NCI-H524 treated with DMSO at 0.1 percent for 48 hours (cell line): ENCODE measurements at places on chromosomes 1 and 21.

GRCh38 chr1:12405325-12406210 is 175.7 kb downstream of the VPS13D start:
- DNase-seq: no peak

GRCh38 chr1:219075121-219075879 is 98.4 kb upstream of the LYPLAL1 start:
- DNase-seq: no peak

- no peak for DNase-seq
These were observed 80.6 kb upstream of the RAVER2 start for GRCh38 chr1:64664299-64664698.

- no peak for DNase-seq
These were observed 71.0 kb downstream of the SH3GLB1 start for GRCh38 chr1:86775395-86775794.

- DNase-seq: no peak
These were observed 10.1 kb upstream of the ZBTB8B start for GRCh38 chr1:32454726-32455125.

DNA sequence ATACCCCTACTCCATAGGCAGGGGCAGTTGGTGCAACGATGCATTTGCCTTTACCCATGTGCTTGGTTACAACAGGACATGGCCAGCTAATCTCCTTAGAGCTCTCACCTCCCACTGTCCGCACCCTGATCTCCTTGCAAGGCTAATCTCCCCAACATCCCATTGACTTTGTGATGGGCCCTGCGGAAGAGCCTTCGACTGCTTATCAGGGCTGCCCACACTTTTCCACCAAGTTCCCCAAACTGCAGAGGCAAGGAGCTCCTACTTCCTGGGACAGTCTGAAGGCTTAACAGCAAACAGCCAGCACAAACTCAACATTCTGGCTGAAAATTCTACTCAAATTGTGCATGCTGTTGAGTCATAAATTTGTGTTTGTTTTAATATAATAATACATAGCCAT is 36.0 kb downstream of the C1orf94 start:
- no peak for DNase-seq

DNA sequence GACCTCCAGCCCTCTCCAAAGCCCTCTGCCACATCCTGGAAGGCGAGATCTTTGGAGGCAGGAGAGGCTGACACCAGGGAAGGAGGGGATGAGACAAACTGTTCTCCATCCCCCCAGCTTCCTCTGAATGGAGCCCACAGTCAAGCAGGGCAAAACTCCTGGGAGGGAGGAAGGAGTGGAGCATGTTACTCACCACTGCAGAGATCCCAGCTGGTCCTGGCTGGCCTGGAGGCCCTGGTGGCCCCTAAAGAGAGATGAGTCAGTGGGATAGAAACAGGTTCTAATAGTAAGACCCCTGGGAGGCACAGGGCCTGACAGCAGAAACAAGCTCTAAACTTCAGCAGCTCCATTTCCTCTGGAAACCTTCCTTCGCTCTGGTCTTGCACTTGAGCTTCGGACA is 14.0 kb upstream of the PEF1 start:
- DNase-seq: no peak

- DNase-seq: no peak
These were observed 4.6 kb downstream of the IPO13 start for GRCh38 chr1:43951021-43951985.

- DNase-seq: no peak
These were observed 335.3 kb downstream of the BRINP2 start for GRCh38 chr1:177505905-177506590.

- DNase-seq: no peak
These were observed 5.1 kb upstream of the OLFML2B start for GRCh38 chr1:162028726-162029125.

DNA sequence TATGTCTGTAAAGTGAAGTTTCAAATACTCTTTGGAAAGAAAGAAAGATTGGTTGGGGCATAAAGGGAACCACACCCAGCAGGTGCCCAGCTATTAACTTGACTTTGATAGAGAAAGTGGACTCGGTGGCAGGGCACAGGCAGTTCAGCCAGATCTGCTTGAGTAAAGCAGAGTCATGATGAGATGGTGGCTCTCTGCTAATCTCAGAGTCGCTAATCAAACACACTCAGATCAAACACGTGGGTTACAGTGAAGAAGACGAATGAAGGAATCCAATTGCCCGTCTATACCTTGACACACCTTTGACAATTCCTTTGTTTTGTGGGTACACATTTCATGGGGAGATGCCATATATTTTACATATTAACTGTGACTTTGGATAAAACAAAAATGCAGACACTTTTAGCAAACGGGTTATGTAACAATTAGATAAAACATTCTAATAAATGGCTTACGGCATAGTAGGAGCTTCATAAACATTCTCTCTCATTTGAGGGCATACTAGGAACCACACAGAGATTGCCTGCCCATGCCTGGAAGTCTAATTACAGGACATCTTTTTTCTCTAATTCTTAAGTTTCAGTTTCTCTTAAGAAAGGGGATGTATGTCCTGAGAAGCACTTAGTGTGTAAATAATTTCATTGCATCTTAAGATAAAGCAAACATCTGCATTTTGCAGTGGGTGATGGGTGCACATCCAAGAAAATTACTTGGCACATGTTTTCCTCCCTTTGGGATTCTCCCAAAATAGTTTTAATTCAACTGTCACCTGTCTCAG is 7.2 kb downstream of the CBR1 start:
- no peak for DNase-seq

DNA sequence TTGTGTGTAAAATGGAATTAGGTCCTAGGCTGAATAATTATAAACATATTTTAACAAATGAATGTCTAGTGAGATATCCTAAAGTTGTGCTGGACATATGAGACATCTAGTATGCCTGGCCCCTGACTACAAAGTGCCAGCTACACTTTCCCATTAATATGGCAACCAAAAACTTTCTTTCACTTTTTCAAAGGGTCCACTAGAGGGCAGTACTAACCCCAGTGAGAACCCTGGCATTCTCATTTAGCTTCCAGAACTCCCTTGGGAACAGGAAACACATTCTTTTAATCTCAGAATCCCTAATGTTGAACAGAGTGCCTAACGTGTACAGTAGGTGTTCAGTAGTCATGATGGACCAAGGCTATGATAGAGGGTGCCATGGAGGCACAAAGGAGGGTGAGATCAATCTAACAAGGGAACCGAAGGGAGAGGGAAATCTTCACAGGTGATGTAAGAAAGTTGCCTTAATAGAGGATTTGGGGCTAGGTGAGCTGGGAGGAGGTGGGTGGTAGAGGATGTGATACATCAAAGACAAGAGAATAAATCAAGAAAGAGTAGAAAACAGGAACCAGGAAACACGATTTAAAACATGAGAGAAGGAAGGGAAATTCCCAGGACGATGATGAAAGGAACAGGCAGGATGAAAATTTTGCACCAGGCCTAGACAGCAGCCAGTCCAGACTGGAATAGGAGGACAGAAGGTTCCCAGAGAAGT is 41.6 kb downstream of the NSL1 start:
- no peak for DNase-seq

- no peak for DNase-seq
These were observed 13.4 kb downstream of the OR10R2 start for GRCh38 chr1:158485455-158485854.

DNA sequence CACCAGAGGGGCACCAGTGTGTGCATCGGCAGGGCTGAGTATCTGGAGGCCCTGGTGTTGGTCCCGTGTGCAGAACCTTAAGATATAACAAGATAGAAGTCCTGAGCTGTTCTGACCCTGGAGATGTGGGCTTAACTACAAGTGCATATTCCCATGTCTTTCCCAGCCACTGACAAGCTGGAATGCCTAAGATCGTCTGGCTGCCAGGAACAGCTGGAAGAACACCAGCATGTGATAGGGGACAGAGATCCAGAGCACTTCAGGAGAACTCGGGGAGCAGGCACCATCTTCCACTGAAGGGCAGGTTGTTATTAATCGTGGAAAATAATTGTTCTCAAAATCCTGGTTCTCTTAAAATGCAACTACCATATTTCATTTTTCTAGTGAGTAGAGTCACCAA is 419.9 kb upstream of the RUNX1 start:
- no peak for DNase-seq

GRCh38 chr1:107439567-107439966 is 298.7 kb downstream of the NTNG1 start:
- no peak for DNase-seq
